ENCODE measurements at places on chromosomes 6 and 20.

- no peak for DNase-seq
These were observed 5.8 kb upstream of the KCNG1 start for GRCh38 chr20:51028616-51029212.

DNA sequence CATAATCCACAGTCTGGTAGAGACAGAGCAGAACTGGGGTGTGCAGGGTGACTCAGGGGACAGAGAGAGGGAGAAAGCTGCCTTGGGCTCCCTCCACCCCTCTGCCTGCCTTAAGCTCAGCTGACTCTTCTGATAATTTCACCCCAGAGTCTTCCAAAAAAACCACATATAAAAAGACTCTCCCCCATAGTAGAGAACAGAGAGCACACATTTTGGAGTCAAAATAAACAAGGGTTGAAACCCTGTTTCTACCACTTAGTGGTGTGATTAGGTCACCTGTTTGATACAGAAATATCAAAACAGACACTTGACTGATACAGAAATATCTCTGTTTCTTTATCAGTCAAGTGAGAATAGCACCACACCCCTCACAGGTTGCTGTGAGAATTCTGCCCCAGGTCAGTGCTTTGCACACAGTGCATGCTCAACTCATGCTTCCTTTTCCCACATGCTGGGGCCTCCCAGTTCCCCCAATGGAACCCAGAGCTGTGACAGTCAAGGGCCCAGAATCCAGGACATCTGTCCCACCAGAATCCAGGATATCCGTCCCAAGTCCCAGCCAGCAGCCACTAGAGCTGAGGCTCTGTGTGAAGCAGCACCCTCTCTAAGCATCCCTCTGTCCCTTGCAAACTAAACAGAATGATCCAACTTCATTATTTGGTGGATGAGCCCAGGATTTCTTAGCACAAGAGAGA, 1.2 kb downstream of the TREML2 start:
- DNase-seq: no peak

GRCh38 chr6:125066964-125067363, 86.6 kb upstream of the TPD52L1 start:
- DNase-seq: no peak

DNA sequence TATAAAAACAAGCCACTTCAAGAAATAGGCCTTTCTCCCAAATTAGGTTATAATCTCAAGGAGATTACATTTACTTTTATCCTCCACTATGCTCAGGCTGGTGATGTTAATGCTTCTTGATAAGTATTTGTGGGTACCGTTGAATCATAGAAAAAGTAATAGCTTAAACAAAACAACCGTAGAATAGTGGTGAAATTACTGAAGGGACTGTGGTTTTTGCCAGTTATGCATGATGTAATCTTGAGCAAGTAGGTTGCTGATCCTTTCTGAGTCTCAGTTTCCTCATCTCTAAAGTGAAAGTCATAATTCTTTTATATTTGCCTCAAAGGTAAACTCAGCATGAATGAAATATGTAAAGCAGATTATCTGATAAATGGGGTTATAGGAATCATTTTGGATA, 187.3 kb upstream of the JAG1 start:
- DNase-seq: no peak

DNA sequence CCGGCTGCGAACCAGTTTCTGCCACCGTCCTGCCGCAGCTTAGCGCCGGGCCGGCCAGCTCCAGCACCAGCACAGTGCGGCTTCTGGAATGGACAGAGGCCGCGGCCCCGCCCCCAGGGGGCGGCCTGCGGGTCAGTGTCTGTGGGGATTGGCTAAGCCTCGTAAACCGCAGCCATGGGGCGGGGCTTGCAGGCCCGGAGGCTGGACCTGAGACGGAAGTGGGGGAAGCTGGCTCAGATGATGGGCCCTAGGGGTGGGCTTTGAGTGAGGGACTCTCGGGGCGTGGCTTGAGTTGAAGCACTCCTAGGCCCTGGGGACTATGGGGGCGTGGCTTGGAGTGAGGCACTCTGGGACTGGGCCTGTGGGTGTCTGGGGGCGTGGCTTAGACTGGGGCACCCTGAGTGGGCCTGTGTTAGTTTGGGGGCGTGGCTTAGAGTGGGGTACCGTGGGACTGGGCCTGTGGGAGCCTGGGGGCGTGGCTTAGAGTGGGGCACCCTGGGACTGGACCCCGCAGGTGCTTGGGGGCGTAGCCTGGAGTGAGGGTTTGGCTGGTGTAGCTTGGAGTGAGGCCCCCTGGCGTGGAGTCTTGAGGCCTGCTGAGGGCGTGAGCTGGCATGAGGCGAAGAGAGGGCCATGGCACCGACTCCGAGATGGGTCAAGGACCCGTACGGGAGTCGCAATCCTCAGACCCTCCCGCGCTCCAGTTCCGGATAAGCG, 6.6 kb downstream of the L3MBTL1 start:
- peak; percentile 100 for DNase-seq

GRCh38 chr6:152794696-152795095, 44.1 kb downstream of the VIP start:
- DNase-seq: no peak

DNA sequence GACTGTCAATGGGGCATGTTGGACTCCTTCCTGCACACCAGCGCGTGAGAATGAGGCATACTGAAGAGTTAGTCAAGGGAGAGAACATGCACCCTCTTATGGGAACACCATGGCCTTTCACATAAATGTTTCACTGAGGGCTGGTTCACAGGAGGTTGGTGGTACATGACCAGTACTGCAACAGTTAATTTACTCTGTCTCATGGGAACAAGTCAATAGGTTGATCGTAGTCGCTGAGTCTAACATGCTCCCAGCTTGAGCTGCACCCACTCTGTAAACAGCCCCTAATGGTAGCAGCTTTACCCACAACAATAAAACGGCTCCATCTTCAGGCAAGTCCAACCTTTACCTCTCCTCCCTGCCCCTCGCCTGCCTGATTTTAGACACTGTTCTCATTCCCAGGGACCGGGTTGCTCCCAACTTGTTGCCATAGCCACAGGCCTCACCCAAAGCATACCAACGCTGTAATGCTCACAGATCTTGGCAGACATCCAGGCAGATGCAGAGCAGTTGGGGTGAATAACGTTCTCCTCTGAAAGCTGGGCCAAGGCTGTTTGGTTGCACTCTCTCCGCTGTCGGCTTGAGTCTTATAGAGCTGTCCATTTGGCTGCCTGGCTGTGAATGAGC, 111.3 kb downstream of the LY86 start:
- DNase-seq: peak; percentile 61
